NCI-H460 (cell line): ENCODE measurements at places on chromosomes 4 and X.

- DNase-seq, result no peak
These were observed 139.7 kb downstream of the EFHC2 start for GRCh38 chrX:44203791-44204190.

DNA sequence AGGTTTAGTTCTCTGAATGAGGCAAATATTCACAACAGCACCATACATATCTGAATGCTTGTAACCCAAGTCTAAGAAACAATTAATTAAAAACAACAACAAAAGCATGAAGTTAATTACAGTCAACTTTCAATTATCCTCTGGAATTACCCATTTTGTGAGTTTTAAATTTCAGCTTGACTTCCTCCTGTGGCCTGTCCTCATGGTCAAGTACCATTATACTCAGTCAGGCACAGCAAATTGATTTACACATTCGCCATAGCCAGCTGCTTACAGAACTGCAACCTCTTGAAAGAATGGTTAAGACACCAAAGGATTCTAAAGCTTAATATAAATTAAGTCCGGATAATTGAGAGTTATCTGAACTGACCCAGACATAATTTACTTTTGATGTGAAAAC lies 306.5 kb downstream of the CAMK2D start:
- DNase-seq, result no peak

DNA sequence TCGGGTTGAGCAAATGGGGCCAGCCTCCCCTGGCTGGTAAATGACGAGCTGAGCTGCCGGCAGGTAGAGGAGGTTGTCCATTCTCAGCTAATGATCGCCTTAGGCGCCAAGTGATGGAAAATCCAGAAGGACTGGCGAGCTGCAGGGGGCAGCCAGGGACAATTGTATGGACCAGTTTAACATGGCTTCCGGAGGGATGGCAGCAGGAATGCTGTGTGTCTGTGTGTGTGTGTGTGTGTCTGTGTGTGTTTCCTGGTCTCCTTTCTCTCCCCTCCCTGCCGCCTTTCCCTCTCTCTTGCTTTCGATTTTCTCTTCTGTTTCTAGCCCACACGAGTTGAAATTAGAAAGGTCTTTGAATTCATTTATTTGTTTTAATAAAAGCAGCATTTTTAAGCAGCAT lies 45.2 kb upstream of the BCOR start:
- DNase-seq, result no peak

GRCh38 chr4:155974476-155974749 lies 20.7 kb upstream of the CTSO start:
- no peak for DNase-seq

- no peak for DNase-seq
These were observed 138.9 kb upstream of the IL1RAPL2 start for GRCh38 chrX:104427073-104427472.

DNA sequence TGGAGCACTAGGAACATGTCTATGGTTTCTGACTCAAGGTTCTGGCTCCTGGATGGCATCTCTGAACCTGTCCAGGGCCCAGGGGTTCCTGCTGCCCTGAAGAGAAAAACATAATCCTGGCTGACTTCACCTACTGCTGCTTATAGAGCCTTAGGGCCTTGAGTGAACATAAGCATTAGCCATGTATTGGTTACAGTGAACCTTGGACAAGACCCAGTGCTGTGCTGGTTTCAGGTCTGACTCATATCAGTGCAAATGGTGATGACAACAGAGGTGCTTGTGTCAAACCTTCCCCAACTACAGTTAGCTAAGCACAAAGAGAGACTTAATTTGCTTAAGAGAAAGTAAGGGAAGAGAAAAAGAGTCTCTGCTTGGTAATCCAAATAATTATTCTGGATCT lies 1047.2 kb downstream of the GLUD2 start:
- DNase-seq, result no peak
